ENCODE measurements at places on chromosomes 7 and 10. TPM values are rescaled to one million over a fixed set of nuclear protein-coding genes. Genes with fewer than 3 reads are reported as not detected.

- no peaks in the 10 kb centered on the region for H3K27me3 ChIP-seq
- no peaks in the 10 kb centered on the region for H3K4me1 ChIP-seq
- no peaks in the 10 kb centered on the region for H3K36me3 ChIP-seq
- no peak overlapping the region for H3K4me3 ChIP-seq
- H3K27ac ChIP-seq, result no peak overlapping the region
Measured at GRCh38 chr7:137578541-137578940, 235.0 kb upstream of the PTN start.

GRCh38 chr10:36089790-36090440 is 447.8 kb upstream of the FZD8 start:
- no peak for DNase-seq
- no peak overlapping the region for H3K27ac ChIP-seq
- H3K4me3 ChIP-seq, result no peak overlapping the region

DNA sequence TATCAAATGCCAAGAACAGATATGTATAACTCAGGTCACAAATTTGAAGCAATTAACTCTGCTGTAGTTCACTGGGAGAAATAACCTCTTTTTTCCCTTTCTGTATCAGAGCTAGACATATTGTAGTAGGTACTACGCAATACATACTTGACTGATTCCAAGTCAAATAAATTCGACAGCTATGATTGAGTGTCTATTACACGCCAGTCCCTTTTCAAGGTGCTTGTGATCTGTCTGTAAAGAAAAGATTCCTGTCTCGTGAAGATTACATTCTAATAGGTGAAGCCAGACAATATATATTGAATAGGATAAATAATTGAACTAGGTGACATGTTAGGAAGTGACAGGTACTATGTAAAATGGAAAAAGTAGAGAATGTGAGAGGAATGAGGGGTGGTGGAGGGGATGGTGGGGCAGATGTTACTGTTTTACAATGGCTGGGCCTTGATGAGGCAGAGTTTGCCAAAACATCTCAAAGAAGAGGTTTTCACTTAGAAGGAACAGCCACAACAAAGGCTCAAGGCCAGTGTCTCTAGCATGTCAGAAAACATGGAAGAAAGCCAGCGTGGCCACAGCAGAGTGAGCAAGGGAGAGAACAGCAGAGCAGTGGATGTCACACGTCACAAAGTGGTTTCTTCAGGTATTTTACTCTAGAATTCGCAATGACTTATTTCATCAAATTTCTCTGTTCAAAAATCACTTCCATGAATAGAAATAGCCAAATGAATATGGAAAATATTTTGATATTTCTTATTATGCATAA is 282.6 kb upstream of the CACNA2D1 start:
- H3K27me3 ChIP-seq, result no peaks in the 10 kb centered on the region
- no peak for DNase-seq
- H3K4me3 ChIP-seq, result no peak overlapping the region
- no peaks in the 10 kb centered on the region for H3K4me1 ChIP-seq
- peak overlapping the region; percentile 8 for H3K27ac ChIP-seq
- no peaks in the 10 kb centered on the region for H3K36me3 ChIP-seq

DNA sequence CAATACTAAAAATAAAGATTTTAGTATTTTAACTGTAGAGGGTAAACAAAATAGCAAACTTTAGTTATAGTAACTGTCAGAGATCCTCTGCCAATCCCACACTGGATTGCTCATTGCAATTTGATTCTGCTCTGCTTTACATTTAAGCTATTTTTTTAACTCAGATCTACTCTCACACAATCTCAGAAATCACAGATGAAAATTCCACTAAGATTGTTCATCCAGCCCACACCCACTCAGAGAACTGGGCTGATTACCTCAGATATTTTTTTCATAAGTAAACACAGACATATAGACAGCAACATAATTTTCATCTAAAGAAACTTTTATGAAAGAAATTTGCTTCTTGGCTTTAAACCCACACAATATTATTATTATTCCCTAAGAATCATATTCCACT is 7.0 kb downstream of the OSBPL3 start:
- no peak for DNase-seq
- H3K4me1 ChIP-seq, result peaks cover 19% of the 10 kb centered on the region
- no peaks in the 10 kb centered on the region for H3K36me3 ChIP-seq
- no peak overlapping the region for H3K4me3 ChIP-seq
- H3K27ac ChIP-seq, result no peak overlapping the region

GRCh38 chr7:37419496-37419895 is 29.2 kb downstream of the ELMO1 start:
- no peaks in the 10 kb centered on the region for H3K36me3 ChIP-seq
- H3K27ac ChIP-seq, result no peak overlapping the region
- no peak overlapping the region for H3K4me3 ChIP-seq
- no peak for DNase-seq
- peaks cover 13% of the 10 kb centered on the region for H3K4me1 ChIP-seq

- H3K36me3 ChIP-seq, result no peaks in the 10 kb centered on the region
- DNase-seq, result peak; percentile 15
- peaks cover 4% of the 10 kb centered on the region for H3K4me1 ChIP-seq
Measured at GRCh38 chr7:21767300-21767900, 178.3 kb downstream of the CDCA7L start.

GRCh38 chr10:34303022-34303421 is 512.1 kb downstream of the PARD3 start:
- H3K36me3 ChIP-seq, result no peaks in the 10 kb centered on the region
- H3K4me3 ChIP-seq, result no peak overlapping the region
- H3K27me3 ChIP-seq, result no peaks in the 10 kb centered on the region
- DNase-seq, result no peak
- peaks cover 2% of the 10 kb centered on the region for H3K4me1 ChIP-seq

DNA sequence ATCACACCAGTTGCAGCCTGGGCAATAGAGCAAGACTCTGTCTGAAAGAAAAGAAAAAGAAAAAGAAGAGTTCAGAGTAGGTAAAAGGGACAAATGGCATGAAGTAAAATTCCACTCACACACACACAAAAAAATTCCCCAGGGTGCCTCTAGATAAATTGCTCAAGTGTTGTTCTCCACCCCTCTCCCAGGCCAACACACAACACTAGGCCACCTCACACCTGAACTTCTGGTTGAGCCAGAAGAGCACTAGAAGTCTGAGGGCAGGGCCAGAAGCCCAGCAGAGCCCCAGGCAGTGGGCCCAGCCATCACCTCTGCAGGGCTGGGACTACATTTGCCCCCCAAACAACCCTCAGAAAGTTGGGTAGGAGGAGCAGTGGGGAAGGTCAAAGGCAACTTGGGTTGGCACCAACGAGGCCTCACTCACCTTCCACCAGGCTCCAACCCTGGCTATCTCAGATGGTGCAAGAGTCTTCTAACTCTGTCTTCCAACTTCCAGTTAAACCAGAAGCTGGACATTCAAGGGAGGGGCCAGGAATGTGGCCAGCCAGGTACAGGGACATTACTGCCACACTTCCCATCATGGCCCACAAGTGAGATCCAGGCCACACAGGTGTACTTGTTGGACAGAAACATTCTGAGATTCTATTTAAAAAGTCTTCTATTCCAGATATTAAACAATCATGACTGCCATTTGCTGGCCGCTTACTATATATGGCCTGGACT is 25.6 kb upstream of the DLX6 start:
- H3K4me3 ChIP-seq, result no peak overlapping the region
- H3K27ac ChIP-seq, result no peak overlapping the region
- no peaks in the 10 kb centered on the region for H3K4me1 ChIP-seq
- H3K36me3 ChIP-seq, result no peaks in the 10 kb centered on the region

DNA sequence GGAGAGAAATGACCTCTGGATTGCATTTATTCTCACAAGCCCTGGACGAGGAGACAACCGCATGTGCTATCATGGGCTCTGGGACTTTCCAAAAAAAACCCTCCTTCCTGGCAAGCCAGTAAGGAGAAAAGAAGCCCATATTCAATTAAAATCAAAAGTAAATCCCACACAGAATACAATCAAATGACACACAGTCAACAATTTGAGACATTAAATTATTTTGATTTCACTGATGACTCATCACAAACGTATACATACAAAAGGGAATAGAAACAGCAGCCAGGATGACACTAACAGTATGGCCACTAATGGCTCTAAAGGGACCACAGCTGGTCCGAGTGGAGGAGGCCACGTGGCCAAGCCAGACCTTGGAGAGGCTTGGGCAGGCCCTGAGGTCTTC is 24.9 kb downstream of the LRRC20 start:
- H3K4me1 ChIP-seq, result peaks cover 7% of the 10 kb centered on the region
- H3K27ac ChIP-seq, result no peak overlapping the region
- H3K27me3 ChIP-seq, result no peaks in the 10 kb centered on the region
- DNase-seq, result no peak
- no peaks in the 10 kb centered on the region for H3K36me3 ChIP-seq
- H3K4me3 ChIP-seq, result no peak overlapping the region

DNA sequence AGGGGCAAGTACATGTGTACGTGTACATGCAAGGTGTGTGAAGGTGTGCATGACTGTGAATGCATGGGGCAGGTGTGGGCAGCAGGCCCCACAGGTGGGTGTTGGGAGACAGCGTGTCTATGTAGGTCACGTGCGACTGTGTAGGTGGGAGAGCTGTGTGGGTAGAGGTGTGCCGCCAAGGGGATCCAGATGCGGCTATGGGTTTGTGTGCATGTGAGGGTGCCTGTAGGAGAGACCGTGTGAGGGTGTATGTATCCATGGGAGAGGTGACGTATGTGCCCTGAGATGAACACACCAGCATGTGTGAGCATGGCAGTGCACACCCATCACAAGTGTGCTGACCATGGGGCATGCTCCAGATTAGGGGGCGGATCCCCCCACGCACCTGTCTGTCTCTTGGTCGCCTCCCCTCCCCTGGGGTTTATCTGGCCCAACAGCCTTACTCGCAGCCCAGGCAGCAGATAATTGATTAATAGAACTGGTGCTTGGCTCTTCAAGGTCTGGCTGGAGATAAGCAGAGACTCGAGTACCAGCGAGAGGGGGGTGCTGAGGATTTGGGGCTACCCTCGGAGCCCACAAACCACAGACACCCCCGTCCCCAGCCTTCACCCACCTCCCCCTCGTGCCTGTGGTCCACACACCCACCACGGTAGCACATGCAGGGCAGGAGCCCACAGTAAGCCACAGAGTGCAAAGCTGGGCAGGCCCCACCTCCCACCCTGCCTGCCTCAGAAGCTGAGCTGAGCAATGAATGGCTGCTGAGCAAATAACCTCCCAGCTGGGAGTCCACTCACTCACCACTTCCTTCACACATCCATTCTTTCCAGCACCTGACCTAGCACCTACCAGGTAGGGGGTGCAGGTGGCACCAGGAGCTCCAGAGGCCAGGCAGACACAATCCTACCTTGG is 41.4 kb upstream of the ZMIZ1 start:
- H3K4me3 ChIP-seq, result no peak overlapping the region
- H3K4me1 ChIP-seq, result peaks cover 35% of the 10 kb centered on the region
- H3K36me3 ChIP-seq, result no peaks in the 10 kb centered on the region
- H3K27ac ChIP-seq, result peak overlapping the region; percentile 67
- DNase-seq, result no peak

DNA sequence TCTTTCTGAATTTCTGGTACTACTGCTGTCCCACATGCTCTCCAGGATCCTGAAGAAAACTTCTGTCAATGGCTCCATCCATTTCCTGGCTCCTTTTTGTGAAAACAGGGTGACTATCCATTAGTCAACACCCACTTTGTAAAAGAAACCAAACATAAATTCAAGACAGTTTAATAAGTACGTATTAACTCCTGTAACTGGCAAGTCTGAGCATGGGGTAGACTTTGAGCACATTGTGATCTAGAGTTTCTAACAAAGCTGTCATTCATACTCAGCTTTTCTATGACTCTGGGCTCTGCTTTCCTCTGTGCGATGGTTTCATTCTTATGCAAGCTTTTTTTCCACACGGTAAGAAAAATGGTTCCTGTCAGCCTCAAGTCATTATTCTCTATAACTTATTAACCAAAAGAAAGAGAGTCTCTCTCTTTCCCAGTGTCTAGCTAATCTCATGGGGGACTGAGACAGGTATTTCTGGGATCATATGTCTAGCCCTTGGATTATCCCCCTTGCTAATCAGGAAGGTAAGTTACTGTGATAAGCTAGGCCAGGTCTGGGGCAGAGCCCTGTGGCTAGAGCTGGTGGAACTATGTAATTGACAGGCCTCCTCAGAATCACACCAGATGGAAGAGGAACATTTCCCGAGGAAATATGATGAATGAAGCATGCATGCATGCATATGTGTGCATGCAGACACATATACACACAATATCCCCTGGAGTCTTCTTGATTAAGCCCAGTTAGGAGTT is 98.5 kb downstream of the GNAI1 start:
- H3K4me3 ChIP-seq, result no peak overlapping the region
- H3K27ac ChIP-seq, result no peak overlapping the region
- DNase-seq, result no peak
- no peaks in the 10 kb centered on the region for H3K4me1 ChIP-seq
- no peaks in the 10 kb centered on the region for H3K36me3 ChIP-seq

DNA sequence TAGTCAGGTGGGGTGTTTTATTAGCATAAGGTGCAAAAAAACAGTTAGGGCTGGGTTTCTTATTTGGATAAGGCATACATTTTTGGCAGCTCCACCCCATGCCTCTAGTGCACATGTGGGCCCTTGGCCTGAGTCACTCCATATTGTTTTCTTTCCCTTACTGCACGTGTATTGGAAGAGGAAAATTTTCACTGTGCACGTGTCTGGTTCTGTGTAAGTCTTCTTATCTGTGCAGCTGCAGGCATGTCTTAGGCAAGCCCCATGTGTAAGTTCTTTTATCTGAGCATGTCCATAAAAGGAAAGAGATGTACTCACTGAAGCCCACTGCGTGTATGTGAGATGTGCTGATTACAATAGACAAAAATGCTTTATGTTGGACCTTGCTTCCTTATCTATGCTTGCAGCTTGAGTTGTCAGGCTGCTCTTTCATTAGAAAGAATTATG is 540.3 kb upstream of the IGFBP3 start:
- no peaks in the 10 kb centered on the region for H3K27me3 ChIP-seq
- H3K4me1 ChIP-seq, result no peaks in the 10 kb centered on the region
- H3K27ac ChIP-seq, result no peak overlapping the region

- no peaks in the 10 kb centered on the region for H3K36me3 ChIP-seq
- no peaks in the 10 kb centered on the region for H3K27me3 ChIP-seq
- no peak overlapping the region for H3K4me3 ChIP-seq
Measured at GRCh38 chr7:133910761-133911160, 216.4 kb upstream of the LRGUK start.

CDH23 gene
- 9.1 TPM for total RNA-seq

NDUFB8 gene
- total RNA-seq, result 284 TPM

CARD11 gene
- 7.2 TPM for total RNA-seq

STEAP4 gene
- 0.38 TPM for total RNA-seq

SPDYE9 gene
- total RNA-seq, result not detected

VSTM2A gene
- not detected for total RNA-seq

IFIT2 gene
- 8.7 TPM for total RNA-seq

ZNF239 gene
- 5.8 TPM for total RNA-seq

All from thymus (tissue), 14 donors.